ENCODE measurements at places on chromosomes 12 and 14. TPM values are rescaled to one million over a fixed set of nuclear protein-coding genes. Genes with fewer than 3 reads are reported as not detected.

TTC6 gene
- 0.22 TPM for polyA plus RNA-seq

BBS10 gene
- polyA plus RNA-seq, result 11.3 TPM

ARL1 gene
- 19.0 TPM for polyA plus RNA-seq

DEPDC4 gene
- polyA plus RNA-seq, result 3.6 TPM

GPR132 gene
- polyA plus RNA-seq, result 0.81 TPM

ITPR2 gene
- polyA plus RNA-seq, result 2.2 TPM

RNASE1 gene
- polyA plus RNA-seq, result 229 TPM

RIC8B gene
- 11.7 TPM for polyA plus RNA-seq

Data from small intestine (tissue), 16 donors.